Skeletal muscle tissue (tissue), 5 donors: ENCODE measurements at places on chromosomes 13 and 19. TPM values are rescaled to one million over a fixed set of nuclear protein-coding genes. Genes with fewer than 3 reads are reported as not detected.

The CNFN gene
- not detected for total RNA-seq

The PSMD8 gene
- total RNA-seq, result 129 TPM

The ZNF850 gene
- total RNA-seq, result 3.7 TPM

The ITGBL1 gene
- total RNA-seq, result 4.7 TPM

The MIR17HG gene
- 16.7 TPM for total RNA-seq

The ZNF493 gene
- total RNA-seq, result 47.5 TPM

The TTC9B gene
- not detected for total RNA-seq

The FGF14 gene
- total RNA-seq, result 0.52 TPM

The TICAM1 gene
- 1.6 TPM for total RNA-seq
